ENCODE measurements at places on chromosomes 16 and 17.

GRCh38 chr16:67571981-67572431, 9.7 kb downstream of the CTCF start:
- no peak for DNase-seq

DNA sequence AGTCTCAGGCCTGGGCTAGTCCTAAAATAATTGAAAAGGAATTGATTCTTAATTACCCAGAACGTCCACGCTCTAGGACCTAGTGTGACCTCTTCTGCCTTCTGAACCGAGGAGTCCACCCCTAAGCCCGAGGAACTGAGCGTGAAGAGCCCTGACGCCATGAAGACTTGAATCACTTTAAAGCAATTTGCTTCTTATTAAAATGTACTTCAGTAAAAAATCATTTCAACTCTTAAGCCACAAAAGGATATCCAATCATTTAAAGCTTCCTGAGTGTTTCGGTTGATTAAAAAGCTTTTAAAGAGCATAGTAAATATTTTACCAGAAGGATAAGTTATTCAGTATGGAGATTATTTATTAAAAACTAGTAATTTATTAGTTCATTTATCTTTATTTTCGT, 11.6 kb downstream of the HSBP1 start:
- no peak for DNase-seq

- DNase-seq: no peak
Observed at GRCh38 chr17:59558039-59558438, 7.4 kb upstream of the DHX40 start.

- DNase-seq: peak; percentile 14
Observed at GRCh38 chr16:16143038-16143763, 80.1 kb downstream of the ABCC6 start.

DNA sequence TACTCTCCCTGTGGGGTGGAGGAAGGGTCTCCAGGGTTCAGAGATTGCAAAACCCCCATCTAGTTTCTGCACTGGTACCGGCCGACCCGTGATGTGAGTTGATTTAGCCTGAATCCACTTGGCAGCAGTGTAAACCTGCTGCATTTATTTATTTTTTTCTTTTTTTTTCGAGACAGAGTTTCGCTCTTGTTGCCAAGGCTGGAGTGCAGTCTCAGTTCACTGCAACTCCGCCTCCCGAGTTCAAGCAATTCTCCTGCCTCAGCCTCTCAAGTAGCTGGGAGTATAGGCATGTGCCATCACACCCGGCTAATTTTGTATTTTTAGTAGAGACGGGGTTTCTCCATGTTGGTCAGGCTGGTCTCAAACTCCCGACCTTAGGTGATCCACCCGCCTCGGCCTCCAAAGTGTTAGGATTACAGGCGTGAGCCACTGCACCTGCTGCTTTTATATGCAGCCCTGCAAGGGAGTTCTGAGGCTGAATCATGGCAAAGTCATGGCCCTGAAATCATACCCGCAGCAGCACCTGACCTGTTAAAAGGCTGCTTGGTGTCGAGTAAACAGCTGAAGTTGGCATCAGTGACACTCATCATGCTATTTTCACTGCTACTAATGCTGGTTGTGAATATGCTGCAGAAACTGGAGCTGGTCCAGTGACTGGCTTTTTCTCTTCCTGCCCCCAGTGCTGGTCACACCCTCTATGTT, 21.4 kb downstream of the DEXI start:
- no peak for DNase-seq

DNA sequence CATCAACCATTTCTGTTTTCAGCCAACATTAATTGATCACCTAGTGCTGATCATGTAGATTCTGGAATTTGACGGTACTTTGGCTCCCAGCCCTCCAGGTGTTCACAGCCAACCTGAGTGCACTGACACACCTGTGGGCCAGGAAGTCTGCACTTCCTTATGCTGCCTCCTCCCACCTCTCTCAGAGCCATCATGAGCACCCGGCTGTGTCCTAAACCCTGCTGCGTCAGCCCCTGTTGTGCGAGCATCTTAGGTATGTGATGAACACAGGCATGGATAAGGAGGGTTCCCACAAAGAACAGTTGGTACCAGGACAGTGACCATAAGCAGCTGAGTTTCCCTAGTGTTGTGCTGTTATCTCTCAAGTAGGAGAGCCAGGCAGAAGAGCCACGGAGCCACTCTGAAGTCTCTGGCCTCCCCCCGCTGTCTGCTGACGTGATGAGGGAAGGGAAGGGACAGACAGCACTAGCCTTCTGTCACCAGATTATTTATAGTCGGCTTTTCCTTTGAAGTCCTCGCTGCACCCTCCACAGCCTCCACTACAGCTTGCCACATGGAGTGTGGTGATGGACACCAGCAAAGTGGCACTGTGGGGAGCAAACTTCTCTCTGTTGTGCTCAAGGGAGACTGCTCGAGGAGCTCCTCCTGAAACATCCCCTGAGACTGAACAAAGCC, 162.8 kb upstream of the ANKFN1 start:
- no peak for DNase-seq

DNA sequence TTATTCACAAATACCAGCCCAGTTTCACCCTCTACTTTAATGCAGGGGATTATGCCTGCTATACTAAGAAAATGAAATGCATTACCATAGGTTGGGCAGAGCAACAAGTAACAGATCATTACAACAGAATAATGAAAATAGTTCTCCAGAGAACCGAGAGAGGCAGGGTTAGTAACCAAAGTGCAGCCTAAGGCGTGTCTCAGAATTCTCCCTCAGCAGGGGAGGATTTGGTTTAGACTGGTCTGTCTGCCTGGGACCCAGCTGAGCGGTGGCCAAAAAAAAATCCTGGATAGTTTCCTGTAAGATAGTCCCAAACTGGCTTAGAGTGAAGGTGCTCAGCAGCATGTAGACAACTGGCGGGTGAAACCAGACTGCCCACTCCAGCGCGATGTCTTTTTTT, 30.8 kb upstream of the ADCY7 start:
- no peak for DNase-seq

- no peak for DNase-seq
Observed at GRCh38 chr17:47288531-47289116, 35.0 kb downstream of the ITGB3 start.

GRCh38 chr16:24270721-24271442, 14.7 kb downstream of the CACNG3 start:
- DNase-seq: no peak

DNA sequence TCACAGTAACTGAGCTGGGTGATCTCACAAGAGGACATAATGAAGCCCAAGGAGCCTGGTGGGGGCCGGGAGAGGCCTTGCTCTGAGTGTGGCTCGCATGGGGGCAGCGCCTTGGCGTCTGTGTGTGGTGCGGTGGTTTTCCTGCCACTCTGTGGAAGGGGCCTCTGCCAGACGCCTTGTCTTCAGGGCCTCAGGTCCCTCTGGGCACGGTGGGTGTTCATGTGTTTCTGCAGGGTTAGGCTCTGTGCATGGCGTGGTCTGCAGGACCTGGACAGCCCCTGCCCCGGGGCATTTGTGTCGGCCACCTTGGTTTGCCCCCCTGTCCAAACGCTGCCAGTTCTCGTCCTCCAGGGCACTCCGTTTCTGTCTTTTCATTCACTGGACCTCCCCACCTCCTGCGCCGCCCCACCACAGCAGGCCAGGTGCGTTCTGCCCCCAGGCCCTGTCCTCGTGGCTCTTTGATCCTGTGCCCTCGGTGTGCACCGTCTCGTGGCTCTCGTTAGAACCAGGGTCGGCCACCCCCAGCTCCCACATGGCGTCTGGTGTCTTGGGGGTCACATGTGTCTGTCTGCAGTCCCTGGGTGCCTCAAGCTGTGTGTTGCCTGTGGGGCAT, 43.7 kb upstream of the ZNF750 start:
- DNase-seq: no peak

- peak; percentile 54 for DNase-seq
Observed at GRCh38 chr17:8465356-8465755, 29.7 kb downstream of the NDEL1 start.

GRCh38 chr17:4968486-4969046, 949 bp upstream of the SPAG7 start:
- no peak for DNase-seq

DNA sequence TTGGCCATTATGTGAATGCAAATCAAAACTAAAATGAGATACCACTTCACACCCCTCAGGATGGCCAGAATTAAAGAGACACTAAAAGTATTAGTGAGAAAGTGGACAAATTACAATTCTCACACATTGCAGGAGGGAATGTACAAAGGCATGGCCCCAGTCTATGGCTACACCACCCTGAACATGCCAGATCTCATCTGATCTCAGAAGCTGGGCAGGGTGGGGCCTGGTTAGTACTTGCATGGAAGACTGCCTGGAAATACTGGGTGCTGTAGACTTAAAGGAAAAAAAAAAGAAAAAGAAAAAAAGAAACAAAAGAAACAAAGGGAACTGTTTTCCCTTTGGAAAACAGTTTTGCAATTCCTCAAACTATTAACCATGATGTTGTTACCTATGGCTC, 97.0 kb upstream of the RBL2 start:
- DNase-seq: no peak

GRCh38 chr17:29603109-29603674, 10.3 kb downstream of the ANKRD13B start:
- no peak for DNase-seq

- no peak for DNase-seq
Observed at GRCh38 chr16:50455288-50455845, 86.6 kb upstream of the BRD7 start.

GRCh38 chr17:57671667-57672632, 73.1 kb downstream of the CCDC182 start:
- peak; percentile 83 for DNase-seq

GRCh38 chr17:8923762-8924161, 41.7 kb downstream of the PIK3R5 start:
- no peak for DNase-seq

DNA sequence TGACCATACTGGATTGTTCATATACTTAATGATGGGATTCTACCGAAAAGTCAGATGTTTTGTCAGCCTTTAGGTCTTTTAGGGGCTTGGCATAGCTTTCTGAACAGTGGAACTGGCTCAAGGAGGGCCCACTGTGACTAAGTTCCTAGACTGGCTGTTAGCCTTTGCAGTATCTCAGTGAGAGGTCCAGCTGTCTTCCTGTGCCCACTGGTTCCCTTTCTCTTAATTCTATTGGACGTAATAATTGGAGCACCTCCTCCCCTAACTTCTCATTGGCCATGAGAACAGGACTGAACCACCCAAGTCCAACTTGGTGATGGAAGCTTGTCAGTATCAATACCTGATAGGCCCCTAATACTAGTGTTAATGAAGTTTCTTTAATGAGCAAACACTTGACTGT, 13.5 kb downstream of the KPNA2 start:
- no peak for DNase-seq

- DNase-seq: no peak
Observed at GRCh38 chr16:23607726-23608125, 11.6 kb upstream of the NDUFAB1 start.

GRCh38 chr16:3509470-3509928, 8.7 kb downstream of the CLUAP1 start:
- DNase-seq: no peak

DNA sequence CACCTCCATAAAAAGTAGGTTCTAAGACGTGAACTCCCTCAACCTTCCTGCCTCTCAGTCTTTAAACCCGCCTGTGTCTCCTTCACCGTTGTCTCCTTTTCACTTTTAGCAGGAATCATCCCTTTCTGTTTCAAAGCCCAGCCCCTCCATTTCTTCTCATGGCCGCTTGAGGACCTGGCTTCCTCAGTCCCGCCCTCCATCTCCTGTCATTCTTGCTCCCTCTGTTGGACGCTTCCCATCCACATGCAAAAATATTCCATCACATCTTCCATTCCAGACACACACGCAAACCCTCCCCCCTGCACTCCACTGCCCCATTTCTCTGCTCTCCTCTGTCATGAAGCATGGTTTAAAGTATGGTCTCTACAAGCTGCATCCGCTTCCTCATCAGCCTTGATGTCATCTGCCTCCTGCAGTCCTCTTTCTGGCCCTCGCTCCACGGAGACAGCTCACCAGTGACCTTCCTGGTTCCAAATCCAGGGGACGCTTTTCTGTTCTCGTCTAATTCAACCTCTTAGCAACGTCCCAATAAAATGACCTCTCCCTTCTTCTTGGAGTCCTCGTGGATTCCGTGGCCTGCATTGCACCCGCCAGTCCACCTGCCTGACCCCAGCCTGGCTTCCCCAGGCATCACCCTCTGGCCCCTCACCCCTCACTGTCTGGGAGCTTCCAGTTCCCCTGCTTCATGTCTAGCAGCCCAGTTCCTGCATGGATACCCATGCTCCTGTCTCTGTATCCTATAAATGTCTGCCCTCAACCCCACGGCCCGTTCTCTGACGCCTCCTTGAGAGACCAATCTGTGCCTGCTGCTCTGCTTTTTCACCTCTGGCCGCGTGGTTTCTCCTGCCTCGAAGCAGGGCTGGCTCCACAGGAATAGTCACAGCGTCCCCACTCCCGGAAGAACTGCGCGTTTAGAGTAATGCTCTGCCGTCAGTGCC, 26.2 kb downstream of the ANKRD40 start:
- DNase-seq: peak; percentile 62

- DNase-seq: no peak
Observed at GRCh38 chr17:6043405-6043804, 26.8 kb upstream of the WSCD1 start.

DNA sequence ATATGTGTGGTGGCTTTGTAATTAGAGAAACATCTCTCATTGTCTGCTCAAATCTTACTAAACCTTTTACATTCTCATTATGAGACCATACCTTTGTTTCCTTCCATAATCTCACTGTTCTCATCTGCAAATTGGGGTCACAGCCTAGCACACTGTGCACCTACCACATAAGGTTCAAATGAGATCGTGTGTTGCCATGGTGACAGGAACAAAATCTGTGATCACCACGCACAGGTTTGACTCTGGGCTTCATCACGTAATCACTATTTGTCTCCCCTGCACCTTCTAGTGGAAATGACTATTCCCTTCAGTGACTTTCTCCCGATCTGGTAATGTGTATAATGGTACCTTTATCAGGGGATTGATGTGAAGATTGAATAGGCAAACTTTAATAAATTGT, 26.1 kb downstream of the CDH8 start:
- no peak for DNase-seq

GRCh38 chr16:30041841-30042240, 10.8 kb upstream of the TLCD3B start:
- no peak for DNase-seq

GRCh38 chr17:69575346-69575761, 160.9 kb downstream of the MAP2K6 start:
- DNase-seq: peak; percentile 77

All from NCI-H2171 treated with DMSO at 0.1 percent for 48 hours (cell line).